ENCODE measurements at places on chromosomes 11 and 22.

GRCh38 chr11:120658071-120658423, 146.5 kb downstream of the GRIK4 start:
- no peak for DNase-seq

DNA sequence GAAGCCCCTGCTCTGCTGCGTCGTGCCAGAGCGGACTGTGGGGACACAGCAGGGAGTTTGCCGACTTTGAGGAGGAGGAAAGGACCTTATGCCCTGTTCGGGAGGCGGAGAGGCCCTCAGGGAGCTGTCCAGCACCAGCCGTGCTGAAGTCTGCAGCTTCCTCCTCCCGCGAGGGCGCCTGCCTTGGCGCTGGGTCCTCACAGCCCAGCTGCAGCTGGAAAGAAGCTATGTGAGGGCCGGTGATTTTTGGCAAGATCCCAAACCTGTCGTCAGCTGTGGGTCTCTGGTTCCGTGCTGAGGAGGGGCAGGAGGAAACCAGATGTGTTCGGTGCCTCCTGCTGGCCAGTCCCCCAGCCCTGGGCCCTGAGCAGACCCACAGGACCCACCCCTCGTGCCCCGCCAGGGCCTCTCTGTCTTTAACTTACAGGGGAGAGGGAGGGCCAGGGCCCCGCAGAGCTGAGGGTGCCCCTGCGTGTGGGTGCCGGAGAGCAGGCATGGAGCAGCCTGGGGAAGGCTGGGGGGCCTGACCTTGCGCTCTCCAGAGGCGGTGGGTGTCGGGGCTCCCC, 12.0 kb downstream of the BRSK2 start:
- DNase-seq, result no peak

DNA sequence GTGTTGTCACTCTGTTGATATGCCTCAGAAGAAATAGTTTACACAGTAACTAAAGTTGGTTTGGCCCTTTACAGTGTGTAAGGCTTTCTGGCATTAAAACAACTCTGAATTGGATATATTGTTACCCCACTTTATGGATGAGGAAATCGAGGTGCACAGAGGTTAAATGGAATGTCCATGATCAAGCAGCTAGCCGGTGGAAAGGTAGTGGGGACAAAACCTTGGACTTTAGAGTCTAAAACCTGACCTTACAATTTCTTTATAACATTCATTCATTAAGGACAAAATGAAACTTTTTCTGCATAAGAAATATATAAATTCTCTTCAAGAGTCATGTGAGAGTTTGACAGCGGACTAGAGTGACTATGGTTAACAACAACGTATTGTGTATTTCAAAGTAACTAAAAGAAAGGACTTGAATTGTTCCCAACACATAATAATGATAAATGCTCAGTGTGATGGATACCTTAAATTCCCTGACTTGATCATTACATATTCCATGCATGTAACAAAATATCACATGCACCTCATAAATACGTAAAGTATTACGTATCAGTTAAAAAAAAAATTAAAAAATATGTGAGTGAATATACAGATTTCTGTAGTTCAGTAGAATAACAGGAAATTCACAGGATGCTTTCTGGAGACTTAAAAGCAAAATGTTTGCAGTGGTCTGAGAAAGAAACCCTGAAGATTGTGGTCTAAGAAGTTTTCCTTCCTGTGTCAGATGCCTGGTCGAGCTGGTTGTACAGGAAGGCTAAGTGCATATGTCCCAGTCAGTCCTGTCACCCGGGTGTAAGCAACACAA, 51.0 kb downstream of the TEAD1 start:
- no peak for DNase-seq

- no peak for DNase-seq
Observed at GRCh38 chr11:123505546-123506299, 75.7 kb downstream of the GRAMD1B start.

GRCh38 chr11:86524620-86525352, 147.6 kb downstream of the ME3 start:
- DNase-seq, result no peak

DNA sequence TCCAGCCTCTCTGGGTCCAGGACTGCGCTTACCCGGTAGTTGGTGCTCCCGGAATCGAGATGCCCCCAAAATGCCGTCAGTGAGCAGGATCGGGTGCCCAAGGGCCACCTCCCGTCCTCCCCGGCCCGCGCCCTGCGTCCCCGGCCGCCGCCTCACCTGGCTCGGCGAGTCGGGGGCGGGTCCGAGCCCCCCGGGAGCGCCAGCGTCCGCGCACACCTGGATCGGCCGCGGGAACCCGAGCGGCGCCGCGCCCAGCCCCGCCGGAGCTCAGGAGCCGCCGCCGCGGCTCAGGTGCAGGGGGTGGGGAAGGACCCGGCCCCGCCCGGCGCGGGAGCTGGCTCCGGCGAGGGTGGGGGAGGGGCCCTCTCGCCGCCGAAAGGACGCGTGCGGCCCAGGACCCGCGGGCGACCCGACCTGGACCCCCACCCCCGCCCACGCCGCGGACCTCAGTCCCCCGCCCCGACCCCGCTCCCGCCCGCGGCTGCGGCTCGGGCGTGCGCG, at the start of gene SHANK2:
Gene SHANK2 (minus strand): TSS at position 309 of the 501 bp plus-strand sequence. CDS start 105,251 bp downstream, outside the sequence.
- no peak for DNase-seq

DNA sequence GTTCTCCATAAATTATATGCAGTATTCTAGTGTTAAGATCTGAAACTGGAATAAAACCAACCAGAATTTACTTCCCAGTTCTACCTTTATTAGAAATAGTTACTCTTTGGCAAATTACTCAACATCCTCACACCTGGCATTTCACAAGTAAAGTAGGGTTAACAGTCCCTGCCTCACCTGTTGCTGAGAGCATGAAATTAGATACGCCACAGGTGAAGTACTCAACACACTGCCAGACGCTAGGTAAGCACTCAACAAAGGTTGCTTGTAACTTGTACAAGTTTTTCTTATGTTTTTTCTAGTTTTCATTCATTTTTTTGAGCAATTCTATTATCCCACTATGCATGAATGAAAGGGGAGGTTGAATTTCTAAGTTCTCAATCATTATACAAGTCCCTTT, 267.6 kb upstream of the ARHGAP42 start:
- DNase-seq, result no peak

DNA sequence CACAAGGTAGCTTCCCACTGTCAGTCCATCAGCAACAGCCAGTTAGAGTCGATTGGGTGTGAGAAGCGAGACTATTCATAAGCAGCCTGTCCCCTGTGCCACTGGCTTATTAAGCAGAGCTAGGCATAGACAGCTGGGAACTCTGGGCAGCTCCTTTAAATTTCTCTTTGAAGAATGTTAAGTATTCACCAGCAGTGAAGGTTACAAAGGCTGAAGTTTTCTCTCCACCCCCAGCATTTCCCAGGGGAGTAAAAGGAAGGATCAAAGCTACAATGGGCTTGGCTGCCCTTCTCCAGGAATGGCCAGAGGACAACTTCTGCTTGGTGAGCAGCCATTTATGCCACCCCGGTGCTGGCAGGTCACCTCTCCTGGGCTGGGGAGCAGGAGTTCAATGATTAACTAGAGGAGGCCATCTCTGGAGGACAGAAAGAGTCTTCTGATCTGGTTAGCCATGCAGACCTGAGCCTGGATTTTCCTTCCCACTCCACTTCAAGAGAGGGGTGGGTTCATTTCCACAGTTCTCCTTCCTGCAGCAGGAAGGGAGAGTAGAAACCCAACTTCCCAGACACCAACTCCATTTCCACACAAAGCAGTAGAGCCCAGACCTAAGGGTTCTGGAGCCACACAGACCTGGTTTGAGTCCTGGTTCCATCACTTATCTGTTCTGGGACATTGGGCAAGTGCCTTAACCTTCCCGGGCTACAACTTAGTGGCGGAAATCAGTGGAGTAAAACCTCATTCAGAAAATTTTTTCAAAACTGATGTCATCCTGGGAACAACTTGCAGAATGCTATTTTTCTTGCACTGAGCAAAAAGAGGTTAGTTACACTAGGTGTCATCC, 22.6 kb downstream of the POU2AF3 start:
- DNase-seq, result no peak

DNA sequence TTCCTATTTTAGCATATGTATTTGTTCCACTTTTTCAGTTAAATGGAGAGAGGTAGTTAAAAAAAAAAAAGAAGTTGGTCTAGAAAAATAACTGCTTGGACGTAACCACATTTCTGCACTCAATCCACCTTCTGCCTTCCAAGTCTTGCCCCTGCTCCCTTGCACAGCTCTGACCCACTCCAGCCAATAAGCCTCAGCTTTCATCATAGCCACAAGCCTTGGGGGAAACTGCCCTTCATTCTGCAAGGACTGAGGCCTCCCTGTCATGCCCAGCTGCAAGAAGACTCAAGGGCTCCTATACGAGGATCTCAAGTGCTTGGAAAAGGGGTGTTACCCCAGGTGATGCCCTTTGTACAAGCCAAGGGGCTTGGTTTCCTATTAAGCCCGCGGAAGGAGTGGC, 36.0 kb upstream of the OAF start:
- no peak for DNase-seq

DNA sequence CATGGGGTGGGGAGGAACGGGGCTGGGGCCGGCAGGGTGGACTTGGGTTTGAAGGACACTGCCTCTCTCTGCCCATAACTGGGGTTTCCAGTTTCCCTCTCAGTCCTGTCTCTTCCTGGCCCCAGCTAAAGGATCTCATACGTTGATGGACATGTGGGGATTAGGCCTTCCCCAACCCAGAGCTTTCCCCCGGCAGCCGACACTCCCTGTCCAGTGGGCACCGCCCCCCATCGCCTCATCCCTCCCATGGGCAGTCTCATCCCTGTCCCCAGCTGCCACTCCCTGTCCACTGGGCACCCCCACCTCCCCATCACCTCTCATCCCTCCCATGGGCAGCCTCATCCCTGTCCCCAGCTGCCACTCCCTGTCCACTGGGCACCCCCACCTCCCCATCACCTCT, 22.2 kb upstream of the ACR start:
- no peak for DNase-seq

DNA sequence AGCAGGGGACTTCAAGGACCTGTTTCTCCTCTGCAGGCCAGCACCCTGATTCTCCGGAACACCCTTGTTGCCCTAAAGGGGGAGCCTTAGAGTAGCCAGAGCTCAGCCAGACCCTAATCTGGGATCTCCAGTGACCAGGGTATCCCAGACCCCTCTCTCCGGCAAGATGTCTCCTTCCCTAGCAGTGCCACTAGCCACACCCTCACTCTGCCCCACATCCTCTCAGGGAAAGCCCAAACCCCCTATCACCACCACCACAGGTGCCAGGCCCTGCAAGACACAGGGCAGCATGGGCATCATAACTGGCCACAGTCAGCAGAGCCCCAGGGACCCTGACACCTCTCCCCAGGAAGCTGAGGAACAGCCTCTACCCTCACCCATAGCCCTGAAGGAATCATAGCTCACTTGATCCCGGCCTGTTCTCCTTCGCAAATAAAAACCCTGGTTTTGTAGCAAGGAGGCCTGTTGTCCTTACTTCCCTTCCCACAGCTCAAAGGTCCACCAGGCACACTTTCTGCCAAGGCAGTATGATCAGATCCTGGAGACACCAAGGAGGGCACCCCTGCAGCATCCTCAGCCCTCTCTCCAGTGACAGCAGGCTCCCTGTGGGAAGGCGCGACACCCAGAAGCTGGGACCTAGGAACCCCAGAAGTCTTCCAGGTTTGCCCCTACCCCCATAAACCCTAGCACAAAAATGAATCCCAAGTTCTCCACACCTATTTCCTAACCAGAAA, 4.6 kb downstream of the CFL1 start:
- no peak for DNase-seq

- DNase-seq, result no peak
Observed at GRCh38 chr11:78957476-78958245, 383.0 kb upstream of the NARS2 start.

DNA sequence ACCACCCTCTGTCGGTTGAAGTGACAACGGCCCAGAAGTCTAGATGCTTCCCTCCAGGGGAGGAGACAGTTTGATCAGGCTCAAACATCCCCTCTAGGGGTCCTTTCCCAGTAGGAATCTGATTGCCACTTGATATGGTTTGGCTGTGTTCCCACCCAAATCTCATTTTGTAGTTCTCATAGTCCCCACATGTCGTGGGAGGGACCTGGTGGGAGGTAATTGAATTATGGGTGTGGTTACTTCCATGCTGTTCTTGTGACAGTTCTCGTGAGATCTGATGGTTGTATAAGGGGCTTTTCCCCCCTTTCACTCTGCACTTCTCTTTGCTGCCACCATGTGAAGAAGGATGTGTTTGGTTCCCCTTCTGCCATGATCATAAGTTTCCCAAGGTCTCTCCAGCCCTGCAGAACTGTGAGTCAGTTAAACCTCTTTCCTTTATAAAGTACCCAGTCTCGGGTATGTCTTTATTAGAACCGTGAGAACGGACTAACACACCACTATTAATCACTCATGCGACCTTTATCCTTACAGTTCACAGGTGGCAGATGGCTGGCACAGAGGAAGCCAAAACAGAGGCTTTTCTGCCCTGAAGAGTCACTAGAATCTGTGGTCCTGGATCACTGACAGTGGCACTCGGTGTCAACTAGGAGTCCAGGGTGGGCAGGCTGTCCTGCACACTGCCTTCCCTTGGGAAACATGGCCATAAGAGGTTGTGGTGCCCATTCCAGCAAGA, 21.6 kb downstream of the ASPHD2 start:
- DNase-seq, result no peak

GRCh38 chr11:131544591-131544990, 174.2 kb downstream of the NTM start:
- no peak for DNase-seq

DNA sequence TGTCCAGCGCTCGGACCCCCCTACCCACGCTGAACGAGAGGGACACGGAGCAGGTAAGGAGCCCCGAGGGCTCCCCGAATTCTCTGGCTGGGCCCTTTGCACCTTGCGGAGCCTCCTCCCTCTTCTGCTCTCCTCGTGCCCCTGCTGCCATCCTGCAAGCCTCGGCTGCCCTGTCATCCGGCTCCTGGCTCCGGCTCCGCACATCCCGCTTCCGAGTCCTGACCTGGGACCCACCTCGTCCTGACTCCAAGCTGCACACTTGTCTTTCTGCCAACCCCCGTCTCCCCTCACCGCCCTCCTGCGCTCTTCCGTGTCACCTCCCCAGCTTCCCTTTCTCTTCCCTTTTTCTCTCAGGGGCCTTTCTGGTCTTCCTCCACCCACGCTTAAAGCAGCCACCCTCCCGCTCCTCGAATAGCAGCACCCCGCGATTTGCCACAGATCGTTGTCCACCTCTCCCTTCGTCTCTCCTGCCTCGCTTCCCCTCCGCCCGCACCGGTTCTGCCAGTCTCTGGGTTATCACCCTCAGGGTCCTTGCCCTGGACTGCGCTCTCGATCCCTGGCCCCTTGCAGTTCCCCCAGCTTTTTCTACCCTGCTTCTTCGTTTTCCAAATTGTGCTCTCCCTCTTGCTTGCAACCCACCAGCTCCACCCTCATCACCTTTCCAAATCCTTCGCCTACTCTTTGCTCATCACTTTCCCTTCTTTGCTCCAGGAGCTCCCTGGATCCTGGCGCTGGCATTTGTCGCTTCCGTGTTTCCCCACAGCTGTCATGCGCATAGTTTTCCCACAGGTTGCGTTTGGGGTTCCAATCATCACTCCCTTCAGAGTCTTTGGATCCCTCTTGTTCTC, 822 bp downstream of the MARK2 start:
- DNase-seq, result no peak

DNA sequence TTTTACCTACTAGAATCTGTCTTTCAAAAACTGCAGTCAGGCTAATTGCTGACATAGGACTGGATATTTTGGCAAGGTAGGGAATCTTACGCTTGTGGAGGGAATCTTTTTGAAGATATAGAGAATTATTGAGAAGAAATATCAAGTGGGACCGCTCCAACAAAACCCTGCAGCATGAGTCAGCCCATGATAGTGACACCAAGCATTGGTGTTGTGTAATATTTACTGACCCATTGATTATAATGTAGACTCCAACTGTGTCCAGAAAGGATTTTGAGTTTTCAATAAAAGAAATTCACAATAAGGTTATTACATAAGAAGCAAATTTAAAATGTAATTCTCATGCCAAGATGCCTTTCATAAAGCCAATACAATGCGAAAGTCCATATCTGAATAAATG, 20.7 kb downstream of the MS4A4A start:
- no peak for DNase-seq
